ENCODE measurements at places on chromosomes 3 and 15.

- no peak for DNase-seq
Observed at GRCh38 chr3:48426944-48427629, 2.8 kb downstream of the PLXNB1 start.

DNA sequence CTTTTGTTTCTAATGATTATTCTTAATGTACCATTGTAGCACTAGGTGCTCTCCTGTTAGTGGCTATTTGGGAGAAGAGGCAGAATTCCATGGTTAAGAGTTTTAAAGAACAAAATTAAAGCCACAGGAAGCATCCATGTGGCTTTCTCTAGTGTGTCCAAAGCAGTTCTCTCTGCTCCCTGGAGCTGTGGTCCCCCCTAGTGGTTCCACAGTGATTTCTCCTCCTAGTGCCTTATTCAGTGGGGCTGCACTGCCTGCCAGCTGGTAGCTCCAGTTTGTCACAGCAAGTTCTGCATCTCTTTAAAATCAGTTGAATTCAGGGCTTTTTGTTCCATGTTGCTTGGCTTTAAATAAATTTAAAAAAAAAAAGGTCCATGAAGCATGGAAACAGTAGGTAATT lies 39.6 kb upstream of the FAM98B start:
- DNase-seq, result no peak

DNA sequence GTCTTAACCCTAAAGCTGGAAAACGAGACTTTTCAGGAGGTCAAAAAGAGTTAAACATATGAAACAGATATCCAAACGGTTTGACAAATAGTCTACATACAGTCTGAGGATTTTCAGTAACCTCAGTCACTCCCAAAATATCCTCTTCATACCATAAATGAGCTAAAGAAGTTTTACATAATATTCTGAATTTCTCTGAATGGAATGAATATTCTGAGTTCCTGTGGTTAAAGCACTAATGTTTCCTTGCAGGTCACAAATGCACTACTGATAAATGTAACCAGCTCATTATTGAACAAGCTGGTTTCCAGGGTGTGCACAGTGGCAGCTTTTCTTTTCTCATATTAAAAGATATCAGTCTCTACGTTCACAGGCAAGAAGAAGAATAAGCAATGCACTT lies 137.4 kb upstream of the POU1F1 start:
- no peak for DNase-seq

- no peak for DNase-seq
Observed at GRCh38 chr15:32826685-32827084, 108.9 kb downstream of the GREM1 start.

DNA sequence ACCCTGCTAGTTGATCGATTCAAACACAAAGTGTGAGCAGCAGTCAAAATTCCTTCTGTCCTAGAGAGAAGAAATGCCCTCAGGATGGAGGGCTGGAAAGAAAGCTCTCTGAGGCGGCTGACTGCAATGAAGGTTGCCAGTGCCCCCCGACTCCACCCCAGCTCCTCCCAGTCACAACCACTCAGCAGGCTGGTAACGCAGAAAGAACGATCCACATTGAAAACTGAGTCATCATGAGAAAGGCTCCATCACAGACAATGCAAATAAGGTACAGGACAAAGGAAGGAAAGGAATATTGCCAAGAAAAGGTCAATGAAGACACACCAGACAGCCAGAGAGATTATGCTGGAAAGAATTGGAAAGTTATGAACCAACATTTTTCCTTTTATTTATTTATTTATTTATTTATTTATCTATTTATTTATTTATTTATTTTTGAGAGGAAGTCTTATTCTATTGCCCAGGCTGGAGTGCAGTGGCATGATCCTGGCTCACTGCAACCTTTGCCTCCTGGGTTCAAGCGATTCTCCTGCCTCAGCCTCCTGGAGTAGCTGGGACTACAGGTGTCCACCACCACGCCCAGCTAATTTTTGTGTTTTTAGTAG lies 17.4 kb upstream of the VGLL4 start:
- DNase-seq, result no peak

- DNase-seq, result no peak
Observed at GRCh38 chr15:98943601-98944151, 63.9 kb downstream of the PGPEP1L start.
